ENCODE measurements at places on chromosomes 5 and 9. TPM values are rescaled to one million over a fixed set of nuclear protein-coding genes. Genes with fewer than 3 reads are reported as not detected.
A peak's percentile ranks its signal among the peaks of the same experiment; 100 is the strongest.

The PDLIM4 gene
- not detected for total RNA-seq

The PCDHGB2 gene
- 1.3 TPM for total RNA-seq

DNA sequence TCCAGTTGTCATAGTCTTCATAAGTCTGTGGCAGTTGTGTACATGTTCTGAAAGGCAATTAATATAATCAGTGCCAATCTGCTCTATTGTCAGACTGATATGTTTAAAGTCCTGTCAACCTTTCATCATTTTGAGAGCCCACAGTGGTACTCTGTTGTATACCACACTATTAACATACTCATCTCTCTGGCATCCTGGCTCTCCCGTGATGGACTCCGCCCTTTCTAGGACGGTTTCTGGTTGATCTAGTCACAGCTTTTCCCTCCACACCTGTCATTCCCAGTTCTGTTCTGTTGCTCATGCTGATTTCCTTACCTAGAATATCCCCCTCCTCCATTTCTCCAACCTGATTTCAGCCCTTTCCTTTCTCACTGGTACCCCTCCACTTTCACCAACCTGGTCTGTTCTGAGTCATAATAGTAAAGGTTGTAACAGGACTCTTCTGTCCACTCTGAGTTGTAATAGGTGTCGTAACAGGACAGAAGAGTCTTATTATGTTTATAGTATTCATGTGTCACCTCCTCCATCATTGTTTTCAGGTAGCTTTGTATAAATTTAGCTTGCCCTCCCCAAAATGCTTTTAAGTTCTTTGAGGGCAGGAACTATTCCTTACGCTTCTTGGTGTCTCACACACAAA lies 4.1 kb downstream of the PTCD2 start:
- DNase-seq = no peak
- H3K4me1 ChIP-seq = peaks cover under 1% of the 10 kb centered on the region
- no peaks in the 10 kb centered on the region for H3K36me3 ChIP-seq
- no peak overlapping the region for H3K4me3 ChIP-seq
- no peak overlapping the region for H3K27ac ChIP-seq
- H3K27me3 ChIP-seq = no peaks in the 10 kb centered on the region

- H3K27ac ChIP-seq = no peak overlapping the region
- no peaks in the 10 kb centered on the region for H3K4me1 ChIP-seq
- no peak overlapping the region for H3K4me3 ChIP-seq
- H3K27me3 ChIP-seq = no peaks in the 10 kb centered on the region
Observed at GRCh38 chr5:169263591-169263990, 37.3 kb downstream of the SLIT3 start.

DNA sequence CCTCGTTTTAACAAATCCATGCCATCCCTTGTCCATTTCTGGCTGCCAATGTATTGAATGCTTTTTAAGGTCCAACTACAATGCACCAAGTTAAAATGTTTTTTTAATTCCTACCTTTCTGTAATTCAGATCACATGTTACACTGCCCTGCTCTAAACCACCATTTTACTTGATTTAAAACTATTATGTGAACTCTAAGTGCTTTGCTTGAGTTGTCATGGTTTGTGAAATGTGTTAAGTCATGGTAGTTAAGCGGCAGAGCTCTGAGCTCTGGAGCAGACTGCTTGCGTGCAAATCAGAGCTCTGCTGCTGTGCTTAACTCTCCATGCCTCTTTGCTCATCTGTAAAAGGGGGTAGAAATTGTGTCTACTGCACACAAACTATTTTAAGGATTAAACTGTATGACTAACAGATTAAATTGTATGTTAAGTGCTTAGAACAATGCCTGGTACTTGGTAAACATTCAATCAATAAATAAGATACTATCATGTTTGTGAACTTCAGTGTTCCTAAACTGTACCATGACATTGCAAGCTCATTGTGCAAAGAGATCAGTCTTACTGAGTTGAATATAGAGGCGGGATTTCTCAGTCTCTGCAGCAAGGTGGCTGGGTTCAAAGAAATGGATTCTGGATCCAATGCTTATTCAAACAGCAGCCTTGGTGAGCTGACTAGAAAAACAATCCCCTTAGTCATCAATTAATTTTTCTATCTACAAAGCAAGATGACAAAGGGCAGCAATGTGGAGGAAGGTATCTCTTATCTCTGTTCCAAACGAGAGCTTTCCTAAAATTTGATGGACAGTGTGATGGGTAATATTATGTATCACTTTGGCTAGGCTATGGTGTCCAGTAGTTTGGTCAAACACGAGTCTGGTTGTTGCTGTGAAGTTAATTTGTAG lies 16.1 kb upstream of the CMBL start:
- H3K4me1 ChIP-seq = no peaks in the 10 kb centered on the region
- H3K36me3 ChIP-seq = no peaks in the 10 kb centered on the region
- H3K27ac ChIP-seq = no peak overlapping the region
- DNase-seq = no peak
- no peak overlapping the region for H3K4me3 ChIP-seq

DNA sequence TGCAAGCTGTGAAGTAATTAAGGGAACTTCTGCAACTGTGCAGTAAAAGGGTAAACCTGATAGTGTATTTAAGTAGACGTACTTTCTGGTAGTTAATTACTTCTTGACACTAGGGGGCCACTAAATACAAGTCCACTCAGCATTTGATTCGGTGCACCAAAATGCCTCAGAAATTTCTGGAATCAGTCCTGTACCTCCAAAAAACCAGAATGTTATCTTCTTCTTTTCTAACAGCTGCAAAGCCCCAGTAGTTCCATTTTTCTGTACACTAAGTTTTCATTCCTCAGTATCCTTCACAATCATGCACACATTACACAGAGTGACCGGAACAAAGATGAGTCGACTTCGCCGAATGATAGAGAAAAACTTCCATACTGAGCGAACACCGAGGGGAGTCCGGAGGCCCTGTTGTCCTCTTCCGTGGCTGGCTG lies 484 bp downstream of the GFM2 start:
- H3K4me1 ChIP-seq = peaks cover 22% of the 10 kb centered on the region
- peak; percentile 47 for DNase-seq
- peak overlapping the region; percentile 81 for H3K27ac ChIP-seq

DNA sequence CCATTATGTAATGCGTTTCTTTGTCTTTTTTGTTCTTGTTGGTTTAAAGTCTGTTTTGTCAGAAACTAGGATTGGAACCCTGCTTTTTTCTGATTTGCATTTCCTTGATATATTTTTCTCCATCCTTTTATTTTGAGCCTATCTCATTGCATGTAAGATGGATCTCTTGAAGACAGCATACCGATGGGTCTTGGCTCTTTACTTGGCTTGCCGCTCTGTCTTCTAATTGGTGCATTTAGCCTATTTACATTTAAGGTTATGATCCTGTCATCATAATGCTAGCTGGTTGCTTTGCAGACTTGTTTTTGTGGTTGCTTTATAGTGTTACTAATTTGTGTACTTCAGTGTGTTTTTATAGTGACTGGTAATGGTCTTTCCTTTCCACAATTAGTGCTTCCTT lies 13.3 kb upstream of the CDKN2B start:
- no peaks in the 10 kb centered on the region for H3K36me3 ChIP-seq
- H3K4me3 ChIP-seq = no peak overlapping the region
- no peak for DNase-seq
- no peaks in the 10 kb centered on the region for H3K27me3 ChIP-seq
- H3K4me1 ChIP-seq = no peaks in the 10 kb centered on the region
